SW480 (cell line): ENCODE measurements at places on chromosomes 5 and 9.

DNA sequence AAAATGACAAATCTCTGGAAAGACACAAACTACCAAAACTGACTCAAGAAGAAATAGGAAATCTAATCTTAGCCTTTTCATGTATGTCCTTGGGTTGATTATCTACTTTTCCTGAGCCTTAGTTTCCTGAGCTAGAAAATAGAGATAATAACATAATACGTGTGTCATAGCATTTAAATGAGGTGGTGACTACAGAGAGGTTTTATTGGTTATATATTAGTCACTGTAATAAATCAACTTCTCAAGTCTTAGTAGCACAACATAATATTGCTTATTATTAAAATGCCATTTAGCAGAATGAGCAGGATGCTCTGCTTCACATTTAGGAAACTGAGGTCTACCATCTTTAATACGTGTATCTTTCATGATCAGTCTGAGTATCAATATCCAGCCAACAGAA lies 7.1 kb upstream of the PJA2 start:
- no peak for DNase-seq

- DNase-seq = no peak
Measured at GRCh38 chr9:120775859-120776258, 17.4 kb downstream of the FBXW2 start.

DNA sequence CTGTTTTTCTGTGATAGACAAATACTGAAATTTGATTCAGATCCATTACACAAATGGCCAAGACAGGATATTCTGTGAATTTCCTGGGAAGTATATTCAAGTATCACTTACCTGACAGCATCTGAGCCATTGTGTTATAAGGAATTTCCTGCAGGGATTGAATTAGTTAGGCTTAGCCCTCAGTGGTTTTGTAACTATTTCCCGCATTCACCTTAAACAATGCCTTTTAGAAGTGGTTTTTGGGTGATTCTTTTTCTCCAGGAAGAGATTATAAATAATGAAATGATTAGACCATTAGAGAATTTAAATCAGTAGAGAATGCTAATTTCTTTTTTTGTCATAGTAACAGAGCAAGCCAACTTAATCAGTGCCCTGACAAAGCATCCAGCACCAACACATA lies 30.6 kb downstream of the ITGA1 start:
- DNase-seq = no peak

GRCh38 chr9:3900673-3901318 lies 375.0 kb upstream of the RFX3 start:
- no peak for DNase-seq

DNA sequence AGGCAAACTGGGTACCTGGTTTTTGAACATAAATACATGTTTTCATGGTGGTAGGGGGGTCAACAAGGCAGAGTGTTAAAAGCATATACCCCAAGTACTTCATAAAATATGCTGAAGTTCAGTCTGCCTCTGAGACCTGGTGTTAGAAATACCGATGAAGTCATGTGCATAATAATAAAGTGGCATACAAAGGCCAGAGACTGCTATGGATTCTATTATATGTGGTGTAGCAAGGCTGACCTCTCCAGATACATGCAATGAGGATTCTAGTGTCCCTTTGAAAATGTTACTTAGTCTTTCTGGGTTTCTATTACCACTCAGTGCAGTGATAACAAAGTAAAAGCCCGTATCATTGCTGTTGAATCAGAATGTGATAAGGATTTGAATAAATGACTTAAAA lies 487.5 kb upstream of the ZNF608 start:
- DNase-seq = no peak

DNA sequence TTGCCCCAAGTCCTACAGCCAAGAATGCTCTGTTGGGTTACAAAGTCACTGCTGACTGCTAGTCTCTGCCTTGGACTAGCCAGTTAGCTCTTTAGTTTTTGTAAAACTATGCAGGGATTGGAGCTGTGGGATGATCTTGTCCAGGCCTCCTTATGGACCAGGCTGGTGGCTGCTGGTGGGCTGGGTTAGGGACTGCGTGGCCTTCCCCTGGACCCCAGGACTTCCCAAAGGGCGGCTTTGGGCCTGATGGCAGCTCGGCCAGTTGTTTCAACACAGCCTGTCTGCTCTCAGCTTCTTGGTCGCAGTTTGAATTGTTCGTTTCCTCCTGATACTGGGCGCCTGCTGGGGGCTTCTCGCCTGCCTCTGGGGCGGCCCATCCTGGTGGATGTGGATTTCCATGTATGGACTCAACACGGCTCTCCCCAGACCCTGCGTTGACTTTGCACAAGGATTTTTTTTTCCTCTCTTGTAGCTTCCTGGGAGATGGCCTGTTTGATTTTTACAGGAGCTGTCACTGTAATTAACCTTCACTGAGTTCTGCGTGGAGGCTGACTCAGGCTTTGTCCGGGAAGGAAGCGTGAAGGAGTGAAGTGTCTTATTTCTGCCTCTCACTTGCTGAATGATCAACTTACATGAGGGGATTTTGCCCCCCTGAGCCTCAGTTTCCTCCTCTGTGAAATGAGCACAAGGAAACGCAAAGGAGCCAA lies 91.9 kb upstream of the NEURL1B start:
- DNase-seq = no peak

GRCh38 chr9:6605202-6605601 lies 40.3 kb downstream of the GLDC start:
- no peak for DNase-seq

DNA sequence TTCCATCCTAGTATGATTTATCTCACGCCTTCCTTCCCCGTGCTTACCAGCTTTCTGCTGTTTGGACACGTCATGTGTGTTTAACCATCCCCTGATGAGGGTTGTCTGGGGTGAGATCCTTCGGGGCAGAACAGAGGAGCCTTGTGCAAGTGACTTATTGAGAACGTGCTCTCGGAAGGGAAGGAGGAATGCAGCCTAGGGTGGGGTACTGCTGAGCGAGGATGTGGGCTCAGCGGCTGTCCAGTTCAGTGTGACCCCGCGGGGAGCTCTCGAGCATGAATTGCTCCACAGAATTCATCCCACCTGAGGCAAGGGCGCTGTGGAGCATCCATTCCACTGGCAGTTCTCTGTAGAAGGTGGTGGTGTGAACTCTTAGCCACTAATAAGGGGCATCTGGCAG lies 4.0 kb downstream of the MYOZ3 start:
- no peak for DNase-seq

DNA sequence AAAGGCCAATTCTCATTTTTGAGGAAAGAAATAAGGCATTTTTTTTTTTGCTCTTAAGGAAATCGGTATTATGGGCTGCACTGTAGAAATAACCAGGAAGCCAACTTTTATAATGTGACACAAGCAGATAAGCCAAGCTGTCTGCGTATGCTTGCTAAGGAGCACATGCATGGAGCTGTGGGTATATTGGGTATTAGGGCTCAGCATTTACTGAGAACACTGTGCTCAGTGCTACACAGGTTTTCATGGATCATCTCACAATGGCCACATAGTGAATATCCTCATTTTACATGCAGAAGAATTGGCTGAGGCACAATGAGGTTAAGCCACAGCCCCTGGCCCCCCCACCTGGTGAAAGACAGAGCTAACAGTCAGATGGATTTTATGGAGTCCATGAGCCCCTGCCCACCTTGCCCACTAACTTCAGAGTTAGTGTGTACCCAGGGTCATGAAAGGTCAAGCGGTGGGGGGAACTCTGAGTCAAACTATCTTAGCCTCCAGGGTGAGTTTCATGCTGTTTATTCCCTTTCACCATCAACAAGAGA lies 204.8 kb downstream of the SPATA31A6 start:
- DNase-seq = peak; percentile 7

DNA sequence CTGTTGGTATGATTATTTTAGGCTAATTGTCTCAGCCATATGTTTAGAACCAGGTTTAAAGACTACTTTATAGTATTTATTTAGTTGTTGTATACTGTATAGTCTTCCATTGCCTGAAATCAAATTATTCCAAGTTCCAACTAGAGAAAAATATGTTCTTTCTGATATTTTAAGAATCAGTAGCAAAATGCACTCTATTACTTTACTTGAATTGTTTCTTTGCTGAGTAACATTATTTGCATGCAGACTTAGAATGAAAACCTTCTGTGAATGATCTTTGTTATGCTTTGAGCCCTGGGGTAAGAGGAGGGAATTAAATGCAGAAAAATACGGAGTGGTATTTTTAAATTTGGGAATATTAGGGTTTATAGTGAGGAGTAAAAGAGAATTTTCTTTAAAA lies 47.9 kb downstream of the MEGF10 start:
- DNase-seq = no peak

- no peak for DNase-seq
Measured at GRCh38 chr5:128984480-128984879, 19.2 kb downstream of the SLC27A6 start.

DNA sequence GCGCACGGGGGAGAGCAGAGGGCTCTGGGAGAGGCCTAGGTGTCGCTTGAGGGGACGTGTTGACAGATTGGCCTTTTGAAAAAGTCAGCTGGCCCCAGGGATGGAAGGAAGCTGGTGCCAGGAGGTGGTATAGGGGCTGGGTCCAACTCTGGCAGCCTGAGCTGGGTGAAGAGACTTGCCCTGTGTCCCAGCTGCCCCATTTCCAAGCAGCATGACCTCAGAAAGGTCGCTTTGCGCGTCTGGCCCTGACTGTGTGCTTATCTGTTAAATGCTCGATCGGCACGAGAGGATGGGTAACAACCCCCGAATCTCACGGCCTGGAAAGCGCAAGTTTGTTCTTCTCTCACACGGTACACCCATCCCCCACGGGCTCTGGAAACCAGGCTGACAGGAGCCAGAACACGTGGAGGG lies 31.2 kb upstream of the LAMC3 start:
- DNase-seq = no peak

GRCh38 chr9:123265833-123266232 lies 2.6 kb downstream of the STRBP start:
- DNase-seq = no peak

DNA sequence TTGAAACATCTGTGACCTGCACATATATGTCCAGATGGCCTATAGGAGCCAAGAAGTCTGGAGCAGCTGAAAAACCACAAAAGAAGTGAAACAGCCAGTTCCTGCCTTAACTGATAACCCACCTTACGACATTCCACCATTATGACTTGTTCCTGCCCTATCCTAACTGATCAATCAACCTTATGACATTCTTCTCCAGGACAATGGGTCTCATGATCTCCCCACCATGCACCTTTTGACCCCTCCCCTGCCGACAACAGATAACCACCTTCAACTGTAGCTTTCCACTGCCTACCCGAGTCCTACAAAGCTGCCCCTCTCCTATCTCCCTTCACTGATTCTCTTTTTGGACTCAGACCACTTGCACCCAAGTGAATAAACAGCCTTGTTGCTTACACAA lies 233.8 kb downstream of the CCDC171 start:
- no peak for DNase-seq

DNA sequence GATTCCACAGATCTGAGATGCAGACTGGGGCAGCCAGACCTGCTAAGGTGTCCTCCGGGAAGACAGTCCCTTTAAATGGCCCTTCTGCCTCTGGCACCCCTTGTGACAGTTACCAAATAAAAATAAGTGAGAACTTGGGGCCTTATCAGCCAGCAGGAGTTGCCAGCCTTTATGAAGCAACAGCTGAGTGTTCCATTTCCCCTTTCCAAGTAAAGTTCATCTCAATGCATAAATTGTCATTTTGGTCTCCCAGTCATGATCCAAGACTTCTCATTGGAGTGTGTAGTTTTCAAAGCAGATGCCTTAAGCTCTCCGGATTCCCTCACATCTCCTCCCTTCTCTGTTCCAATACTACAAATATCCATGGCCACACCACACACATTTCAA lies 4.1 kb downstream of the PTCH1 start:
- peak; percentile 47 for DNase-seq

- DNase-seq = no peak
Measured at GRCh38 chr5:51225789-51226742, 157.2 kb upstream of the ISL1 start.

GRCh38 chr5:14374100-14374499 lies 207.5 kb upstream of the OTULINL start:
- no peak for DNase-seq

GRCh38 chr9:37066139-37066725 lies 32.2 kb upstream of the PAX5 start:
- no peak for DNase-seq

- DNase-seq = no peak
Measured at GRCh38 chr5:73858776-73859175, 232.8 kb downstream of the ARHGEF28 start.

DNA sequence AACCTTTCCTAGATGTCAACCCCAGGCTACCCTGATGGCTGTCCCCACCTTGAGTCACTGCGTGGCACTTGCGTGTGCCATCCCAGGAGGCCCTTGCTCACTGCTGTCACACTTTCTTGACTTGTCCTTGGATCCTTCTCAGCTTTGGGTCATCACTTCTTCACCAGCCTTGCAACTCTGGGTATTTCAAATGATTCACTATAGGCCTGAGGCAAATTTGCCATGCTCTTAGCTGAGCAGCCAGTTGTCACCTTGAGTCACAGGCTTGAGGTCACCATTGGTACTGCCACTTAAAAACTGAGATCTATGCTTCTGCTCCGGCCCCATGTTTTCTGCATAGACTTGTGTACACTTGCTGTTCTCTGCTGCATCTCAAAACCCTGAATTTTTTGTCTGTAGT lies 84.7 kb downstream of the BASP1 start:
- DNase-seq = no peak

GRCh38 chr9:90830977-90831376 lies 29.4 kb downstream of the SYK start:
- no peak for DNase-seq

DNA sequence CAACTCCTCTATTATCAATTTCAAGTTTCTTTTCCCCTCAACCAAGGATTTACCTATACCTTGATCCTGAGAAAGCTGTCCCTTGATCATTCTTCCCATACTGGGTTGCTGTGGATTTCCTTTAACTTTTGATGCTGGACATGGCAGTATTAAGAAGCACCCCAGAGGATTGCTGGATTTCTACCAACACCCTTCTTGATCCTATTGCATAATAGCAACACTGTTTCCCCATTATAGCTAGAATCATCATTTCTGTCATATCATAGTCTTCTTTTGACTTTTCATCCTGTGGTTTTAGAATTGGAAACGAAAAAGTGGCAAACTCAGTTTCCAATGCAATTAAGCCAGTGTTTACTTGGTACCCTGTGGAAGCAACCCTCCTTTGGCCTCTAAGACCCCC lies 154.9 kb downstream of the ARRDC3 start:
- DNase-seq = no peak

DNA sequence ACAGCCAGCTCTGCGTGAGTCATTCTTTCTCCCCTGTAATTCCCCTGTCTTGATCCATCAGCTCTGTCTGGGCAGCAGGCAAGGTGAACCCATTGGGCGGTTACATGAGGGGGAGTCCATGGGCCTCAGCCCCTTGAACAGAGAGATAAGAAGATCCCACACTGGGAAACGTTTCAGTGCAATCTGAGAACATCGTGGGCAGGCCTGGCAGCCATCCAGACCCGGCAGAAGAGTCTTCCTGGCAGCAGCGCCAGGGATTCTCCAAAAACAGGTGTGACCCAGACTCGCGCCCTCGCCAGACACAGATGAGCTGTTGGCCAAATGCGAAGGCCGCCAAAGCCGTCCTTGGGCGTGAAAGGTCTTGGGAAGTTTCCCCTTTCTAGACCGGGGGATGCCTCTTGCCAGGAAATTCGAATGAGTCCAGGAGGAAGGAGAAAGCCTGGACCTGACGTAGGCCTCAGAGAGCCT lies 6.4 kb upstream of the SLC12A7 start:
- peak; percentile 77 for DNase-seq

- DNase-seq = no peak
Measured at GRCh38 chr5:83101514-83101913, 24.2 kb downstream of the XRCC4 start.
